ENCODE measurements at places on chromosomes 2 and 18. TPM values are rescaled to one million over a fixed set of nuclear protein-coding genes. Genes with fewer than 3 reads are reported as not detected.

- DNase-seq: no peak
Observed at GRCh38 chr2:179186126-179186525, 78.5 kb downstream of the SESTD1 start.

The LDLRAD4 gene
- polyA plus RNA-seq: 12.7 TPM

GRCh38 chr18:55515214-55515613 is 72.8 kb downstream of the TCF4 start:
- no peak for DNase-seq

The PLGLB1 gene
- polyA plus RNA-seq: 15.4 TPM

GRCh38 chr2:217529271-217529670 is 473.5 kb downstream of the TNS1 start:
- DNase-seq: no peak

The KRTCAP3 gene
- 7.4 TPM for polyA plus RNA-seq

- no peak for DNase-seq
Observed at GRCh38 chr2:29241955-29242565, 126.8 kb downstream of the CLIP4 start.

- no peak for DNase-seq
Observed at GRCh38 chr2:148065936-148066335, 45.0 kb downstream of the MBD5 start.

GRCh38 chr2:236483102-236483501 is 86.5 kb upstream of the ACKR3 start:
- DNase-seq: no peak

The AFF3 gene
- polyA plus RNA-seq: 26.6 TPM

DNA sequence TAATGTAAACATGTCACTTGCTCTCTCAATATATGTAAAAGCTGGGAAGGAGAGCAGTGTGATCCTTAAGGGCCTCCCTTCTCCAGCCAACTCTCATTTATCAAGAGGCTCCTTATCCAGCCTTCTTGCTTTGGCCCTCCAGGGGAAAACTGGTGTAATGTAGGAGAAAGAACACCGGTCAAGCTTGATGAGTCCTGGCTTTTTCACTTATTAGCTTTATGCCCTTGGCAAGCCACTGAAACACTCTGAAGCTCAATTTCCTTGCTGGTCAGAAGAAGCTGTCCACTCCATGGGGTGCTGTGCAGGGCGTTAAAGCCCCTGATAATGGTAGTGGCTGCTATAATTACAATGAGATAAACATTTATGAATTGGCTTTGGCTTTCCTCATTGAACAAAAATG is 251.2 kb upstream of the RBBP8 start:
- DNase-seq: no peak

The IKZF2 gene
- polyA plus RNA-seq: 10.2 TPM

The RIT2 gene
- polyA plus RNA-seq: not detected

The TMEM200C gene
- 1.3 TPM for polyA plus RNA-seq

GRCh38 chr18:67010919-67011318 is 407.0 kb upstream of the CDH19 start:
- no peak for DNase-seq

DNA sequence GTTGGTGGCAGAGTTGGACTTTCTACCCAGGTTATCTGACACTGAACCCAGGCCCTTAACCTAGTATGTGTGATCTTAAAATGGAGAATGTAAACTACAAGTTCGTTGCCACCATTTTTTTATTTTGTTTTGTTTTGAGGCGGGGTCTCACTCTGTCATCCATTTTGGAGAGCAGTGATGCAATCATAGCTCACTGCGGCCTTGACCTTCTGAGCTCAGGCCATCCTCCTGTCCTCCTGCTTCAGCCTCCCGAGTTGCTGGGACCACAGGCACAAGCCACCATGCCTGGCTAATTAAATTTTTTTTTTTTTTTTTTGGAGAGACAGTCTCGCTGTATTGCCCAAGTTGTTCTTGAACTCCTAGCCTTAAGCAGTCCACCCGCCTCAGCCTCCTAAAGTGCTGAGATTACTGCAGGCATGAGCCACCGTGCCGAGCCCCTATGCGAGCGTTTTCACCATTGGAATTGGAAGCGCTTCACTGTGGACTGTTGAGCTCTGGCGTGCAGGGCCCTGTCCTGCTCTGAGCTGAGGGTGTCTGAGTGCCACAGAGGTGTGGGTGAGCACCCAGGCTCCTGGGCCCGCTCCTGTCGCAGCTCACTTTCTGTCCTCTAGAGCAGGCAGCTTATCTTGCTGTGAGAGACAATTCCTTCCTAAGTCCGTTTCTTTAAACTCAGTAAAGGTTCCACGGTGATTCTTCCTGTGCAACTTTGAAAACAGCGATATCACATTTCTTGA is 186.9 kb downstream of the LDLRAD4 start:
- no peak for DNase-seq

DNA sequence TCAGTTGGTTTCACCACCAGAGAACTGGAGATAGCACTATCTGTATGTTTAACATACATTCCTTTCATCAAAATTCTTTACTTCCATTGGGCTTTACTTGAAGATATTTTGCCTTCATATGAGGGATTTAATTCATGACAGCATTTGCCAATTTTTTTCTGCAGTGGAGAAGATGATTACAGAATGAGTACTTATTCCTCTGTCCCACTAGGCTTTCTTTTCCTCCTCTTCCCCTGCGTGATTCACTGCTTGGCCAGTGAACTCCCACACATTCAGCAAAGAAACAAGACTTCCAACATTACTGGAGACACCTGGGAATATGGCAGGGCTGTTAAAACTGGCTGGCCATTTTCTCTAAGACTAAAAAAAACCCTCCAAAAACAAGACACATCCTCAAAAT is 425.8 kb upstream of the KCNH7 start:
- DNase-seq: no peak

DNA sequence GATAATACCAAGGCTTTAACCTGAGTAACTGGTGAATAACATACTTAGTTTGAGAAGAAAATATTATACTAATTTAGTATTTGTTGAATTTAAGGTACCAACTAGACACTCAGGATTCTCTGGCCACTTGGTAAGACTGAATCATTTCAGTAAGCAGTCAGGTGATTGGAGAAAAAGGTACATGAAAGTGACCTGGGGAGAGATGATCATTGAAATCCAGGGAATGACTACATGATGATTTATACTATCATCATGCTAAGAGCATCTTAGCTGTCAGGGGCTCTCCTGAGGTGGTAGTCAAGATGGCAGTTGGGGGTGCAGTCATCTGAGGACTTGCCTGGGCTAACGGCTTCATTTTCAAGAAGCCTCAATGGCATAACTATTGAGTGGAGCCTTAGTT is 571.2 kb upstream of the ACVR2A start:
- DNase-seq: no peak

DNA sequence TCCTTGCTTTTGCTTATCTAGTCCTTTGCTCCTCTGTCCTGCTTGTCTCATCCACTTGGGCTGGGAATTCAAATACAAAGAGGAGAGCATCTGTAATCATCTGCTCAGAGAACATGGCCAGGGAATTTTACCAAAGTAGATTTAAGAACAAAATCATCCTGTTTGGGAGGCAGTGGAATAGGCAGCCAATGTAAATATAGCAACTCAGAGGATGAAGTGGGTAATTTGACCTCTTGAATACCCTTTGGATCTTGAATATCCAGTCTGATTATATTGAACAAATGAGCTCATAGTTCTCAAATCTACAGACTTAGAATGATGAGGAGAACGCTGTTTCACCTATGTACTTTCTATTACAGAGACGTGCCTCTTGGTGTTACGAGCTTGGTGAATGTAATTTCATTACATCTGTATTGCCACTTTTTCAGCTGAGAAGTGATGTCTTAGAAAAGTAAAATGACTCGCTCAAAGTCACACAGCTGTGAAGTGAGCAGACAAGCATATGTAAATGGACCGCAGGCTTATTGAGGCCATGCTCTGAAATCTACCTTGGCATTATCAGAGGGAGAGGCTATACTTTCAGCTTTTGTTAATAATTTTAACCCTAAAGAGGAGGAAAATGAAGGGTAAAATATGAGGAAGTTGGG is 266.3 kb downstream of the MTX2 start:
- DNase-seq: no peak

GRCh38 chr2:226211439-226211838 is 588.2 kb downstream of the IRS1 start:
- DNase-seq: no peak

The DSG4 gene
- not detected for polyA plus RNA-seq

DNA sequence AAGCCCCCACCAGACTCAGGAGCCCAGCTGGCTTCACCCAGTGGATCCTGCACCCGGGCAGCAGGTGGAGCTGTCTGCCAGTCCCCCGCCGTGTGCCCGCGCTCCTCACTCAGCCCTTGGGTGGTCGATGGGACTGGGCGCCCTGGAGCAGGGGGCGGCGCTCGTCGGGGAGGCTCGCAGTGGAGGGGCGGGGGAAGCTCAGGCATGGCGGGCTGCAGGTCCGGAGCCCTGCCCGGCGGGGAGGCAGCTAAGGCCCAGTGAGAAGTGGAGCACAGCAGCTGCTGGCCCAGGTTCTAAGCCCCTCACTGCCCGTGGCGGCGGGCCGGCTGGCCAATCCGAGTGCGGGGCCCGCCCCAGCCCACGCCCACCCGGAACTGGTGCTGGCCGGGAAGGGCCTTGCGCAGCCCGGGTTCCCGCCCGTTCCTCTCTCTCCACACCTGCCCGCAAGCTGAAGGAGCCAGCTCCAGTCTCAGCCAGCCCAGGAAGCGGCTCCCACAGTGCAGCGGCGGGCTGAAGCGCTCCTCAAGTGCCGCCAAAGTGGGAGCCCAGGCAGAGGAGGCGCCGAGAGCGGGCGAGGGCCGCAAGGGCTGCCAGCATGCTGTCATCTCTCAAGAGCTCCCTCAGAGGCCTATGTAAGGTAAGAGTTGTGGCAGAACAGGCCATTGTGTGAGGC is 1307.8 kb upstream of the TMEFF2 start:
- DNase-seq: no peak

- no peak for DNase-seq
Observed at GRCh38 chr18:57624988-57625387, 3.4 kb upstream of the NARS1 start.

DNA sequence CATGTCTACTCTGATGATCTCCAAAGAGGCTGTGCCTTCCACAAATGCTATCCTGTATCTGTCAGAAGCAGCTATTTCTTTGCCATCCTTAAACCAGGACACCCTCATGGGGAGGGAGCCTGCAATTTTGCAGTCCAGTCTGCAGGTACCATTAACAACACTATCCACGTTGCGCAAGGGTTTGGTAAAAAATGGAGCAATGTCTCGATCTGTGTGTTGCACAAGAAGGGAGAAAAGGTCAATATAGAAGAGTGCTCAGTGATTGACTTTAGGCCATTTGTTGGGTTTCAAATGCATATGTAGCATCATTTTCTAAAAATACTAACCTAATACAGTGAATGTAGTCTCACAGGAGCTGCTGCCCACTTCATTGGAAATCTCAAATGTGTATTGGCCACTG is 74.3 kb downstream of the TTN start:
- no peak for DNase-seq

The HMSD gene
- 1.2 TPM for polyA plus RNA-seq

GRCh38 chr2:135043345-135043744 is 3.9 kb downstream of the MAP3K19 start:
- DNase-seq: no peak

The ASXL3 gene
- polyA plus RNA-seq: 5.6 TPM

DNA sequence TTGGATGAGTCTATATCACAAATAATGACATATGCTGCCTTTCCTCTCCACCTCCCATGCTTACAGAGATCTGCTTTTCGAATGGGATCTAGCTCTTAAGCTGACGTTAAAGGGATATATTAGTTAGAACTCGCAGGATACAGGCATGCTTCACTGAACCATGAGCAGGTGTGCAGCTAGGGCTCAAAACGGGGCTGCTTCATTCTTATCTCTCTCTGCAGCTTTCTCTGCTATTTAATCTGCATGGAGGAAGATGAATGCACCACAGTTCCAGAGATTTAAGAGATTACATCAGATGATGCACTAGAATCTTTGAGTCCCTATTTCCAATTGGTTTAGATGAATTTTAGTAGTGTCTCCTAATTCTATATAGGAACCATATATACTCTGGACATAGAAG is 327.0 kb downstream of the RAD51AP2 start:
- no peak for DNase-seq

The CHN1 gene
- 21.1 TPM for polyA plus RNA-seq

The SEH1L gene
- 37.0 TPM for polyA plus RNA-seq

DNA sequence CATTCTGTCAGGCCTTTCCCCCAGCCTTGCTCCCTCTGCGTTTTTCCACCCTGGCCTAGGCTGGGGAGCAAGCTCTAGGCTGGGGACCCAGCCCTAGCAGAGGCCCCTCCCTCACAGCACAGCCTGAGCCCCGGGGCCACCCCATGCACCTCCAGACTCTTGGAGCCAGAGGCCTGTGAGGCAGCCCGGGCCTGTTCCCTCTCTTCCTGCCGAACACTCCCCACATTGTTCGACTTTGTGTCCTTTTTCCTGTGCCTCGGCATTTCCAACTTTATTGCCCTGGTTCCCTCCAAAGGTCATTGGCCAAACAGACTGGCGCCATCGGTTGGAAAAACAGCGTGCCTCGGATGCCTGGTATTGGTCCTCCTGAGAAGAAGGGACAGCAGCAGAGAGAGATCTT is 79.7 kb downstream of the HS1BP3 start:
- DNase-seq: no peak

The LYPD6B gene
- 30.6 TPM for polyA plus RNA-seq

GRCh38 chr18:8279346-8279745 is 329.9 kb upstream of the RAB12 start:
- no peak for DNase-seq

- DNase-seq: no peak
Observed at GRCh38 chr2:98026927-98027522, 31.3 kb upstream of the TMEM131 start.

GRCh38 chr2:105188343-105188742 is 53.2 kb upstream of the GPR45 start:
- no peak for DNase-seq

- no peak for DNase-seq
Observed at GRCh38 chr2:215796140-215796855, 217.1 kb downstream of the MREG start.

GRCh38 chr2:167954495-167954894 is 292.9 kb downstream of the STK39 start:
- DNase-seq: no peak

GRCh38 chr2:156630579-156631337 is 194.6 kb downstream of the GPD2 start:
- no peak for DNase-seq

GRCh38 chr2:236034974-236035373 is 133.2 kb downstream of the GBX2 start:
- no peak for DNase-seq

The UGT1A8 gene
- not detected for polyA plus RNA-seq

GRCh38 chr2:176121190-176122051 is 1.1 kb upstream of the HOXD9 start:
- no peak for DNase-seq

GRCh38 chr2:41027095-41027494 is 575.2 kb upstream of the SLC8A1 start:
- no peak for DNase-seq

- no peak for DNase-seq
Observed at GRCh38 chr2:101341901-101342624, 33.6 kb upstream of the RNF149 start.

Measured in left renal cortex interstitium (tissue), 4 donors.